ENCODE measurements at places on chromosomes 2 and 18.

GRCh38 chr18:61917818-61918217 is 25.0 kb upstream of the RNF152 start:
- DNase-seq: no peak

- DNase-seq: no peak
Measured at GRCh38 chr2:200021449-200022114, 66.2 kb downstream of the MAIP1 start.

- DNase-seq: no peak
Measured at GRCh38 chr2:219282943-219283581, 3.9 kb downstream of the DNAJB2 start.

- DNase-seq: peak; percentile 23
Measured at GRCh38 chr2:150174056-150174805, 313.2 kb downstream of the RND3 start.

DNA sequence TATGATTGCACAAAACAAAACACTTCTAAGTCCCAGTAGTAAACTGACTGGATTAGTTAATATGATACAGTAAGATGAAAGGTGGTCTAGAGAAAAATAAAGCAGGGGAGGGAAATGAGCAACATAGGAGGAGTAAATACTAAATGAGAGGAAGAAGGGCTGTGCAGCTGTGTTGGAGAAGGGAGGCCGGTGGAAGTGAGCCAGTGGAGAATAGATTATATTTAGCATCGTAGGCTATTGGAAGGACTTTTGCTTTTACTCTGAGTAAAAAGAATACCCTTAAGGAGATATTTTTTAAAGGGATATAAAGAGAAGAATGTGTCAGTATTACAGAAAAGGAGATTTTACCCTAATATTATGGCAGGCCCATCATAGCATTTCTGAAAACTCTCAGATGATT is 12.7 kb downstream of the WDR75 start:
- DNase-seq: peak; percentile 5

DNA sequence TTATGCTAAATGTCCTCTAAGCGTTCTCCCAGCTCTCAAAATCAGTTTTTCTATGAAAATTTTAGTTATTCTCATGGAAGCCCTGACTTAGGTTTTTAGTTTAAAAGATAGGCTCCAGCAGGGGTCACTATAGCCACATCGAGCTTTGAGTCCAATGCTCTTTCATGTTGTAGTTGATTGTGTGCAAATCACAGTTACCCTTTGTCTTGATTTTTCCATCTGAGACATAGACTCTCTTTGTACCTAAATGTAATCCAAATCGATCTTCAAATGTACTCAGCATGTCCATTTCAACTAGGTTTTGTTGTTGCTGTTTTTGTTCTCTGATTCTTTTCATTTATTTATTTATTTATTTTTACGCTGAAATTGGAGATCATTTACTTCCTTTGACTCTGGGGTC is 26.4 kb upstream of the MSTN start:
- DNase-seq: peak; percentile 87

GRCh38 chr2:27738349-27739057 is 33.0 kb upstream of the MRPL33 start:
- DNase-seq: no peak
